Activated CD8-positive, alpha-beta memory T cell treated with anti-CD3 and anti-CD28 coated beads, Interleukin-2, amount 50 U/mL, for 4 hours (primary cell): ENCODE measurements at places on chromosomes 13 and 19.
A peak's percentile ranks its signal among the peaks of the same experiment; 100 is the strongest.

DNA sequence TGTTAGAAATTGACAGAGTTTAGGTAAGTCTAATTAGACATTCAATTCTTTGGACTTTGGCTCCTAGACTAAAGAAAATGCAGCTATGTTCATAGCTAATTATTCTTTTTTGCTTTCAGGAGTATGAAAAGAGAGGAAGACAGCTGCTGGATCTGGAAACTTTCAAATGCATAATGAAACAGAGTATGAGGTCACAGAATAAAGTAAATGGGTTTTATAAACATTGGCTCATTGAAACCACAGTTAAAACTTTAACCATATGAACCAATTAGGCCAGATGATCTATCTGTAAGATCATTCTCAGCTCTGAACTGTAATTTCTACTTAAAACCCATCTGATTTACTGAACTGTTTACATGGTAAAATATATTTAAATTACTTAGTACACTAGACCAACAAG is 82.7 kb downstream of the TEX26 start:
- no peak for DNase-seq

- DNase-seq = no peak
Observed at GRCh38 chr19:18629166-18630088, 7.4 kb upstream of the KLHL26 start.

DNA sequence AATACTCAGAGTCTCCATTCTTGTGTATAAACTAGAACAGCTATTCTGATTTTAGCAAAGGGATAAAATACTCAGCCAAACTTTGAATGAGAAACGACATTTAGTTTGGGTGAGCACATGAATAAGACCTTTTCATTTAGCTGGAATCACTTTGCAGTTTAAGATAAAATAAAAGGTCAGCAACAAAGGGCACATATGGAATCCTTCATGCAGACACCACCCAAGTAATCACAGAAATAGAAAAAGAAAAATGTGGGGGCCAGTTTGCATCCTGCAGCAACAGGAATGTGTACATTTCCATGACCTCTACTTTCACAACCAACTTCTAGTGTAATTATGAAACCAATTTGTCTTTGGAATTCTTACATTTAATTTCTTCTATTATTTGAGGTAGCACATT is 1637.4 kb downstream of the PCDH9 start:
- no peak for DNase-seq

DNA sequence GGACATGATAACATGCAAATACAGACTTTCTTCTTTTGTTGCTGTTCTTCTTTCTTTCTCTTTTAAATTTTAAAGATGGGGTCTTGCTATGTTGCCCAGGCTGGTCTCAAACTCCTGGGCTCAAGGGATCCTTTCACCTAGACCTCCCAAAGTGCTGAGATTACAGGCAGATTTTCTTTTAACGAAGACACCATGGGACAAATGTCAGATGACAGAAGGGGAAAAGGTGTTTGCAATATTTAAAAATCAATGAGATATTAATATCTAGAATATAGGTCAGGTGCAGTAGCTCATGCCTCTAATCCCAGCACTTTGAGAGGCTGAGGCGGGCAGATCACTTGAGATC is 3.7 kb upstream of the RYR1 start:
- DNase-seq = no peak

DNA sequence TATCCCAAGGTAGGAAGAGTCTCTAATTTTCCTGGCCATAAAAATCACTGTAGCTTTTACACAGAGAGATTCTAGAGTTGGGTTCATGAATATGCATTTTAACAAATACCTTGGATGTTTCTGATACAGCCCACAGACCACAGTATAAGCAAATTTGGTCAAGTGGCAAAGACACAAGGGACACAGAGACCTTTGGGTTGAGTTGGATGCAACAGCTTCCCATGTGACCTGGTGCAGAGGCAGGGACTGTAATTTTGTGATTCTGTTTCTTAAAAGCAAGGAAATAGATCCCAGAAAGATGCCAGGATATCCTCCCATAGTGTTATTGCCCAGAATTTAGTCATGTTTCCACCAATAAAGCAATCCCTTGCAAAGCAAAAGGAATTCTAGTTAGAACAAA is 27.0 kb downstream of the FPR3 start:
- no peak for DNase-seq

GRCh38 chr13:82356667-82357410 is 1525.4 kb downstream of the SLITRK1 start:
- no peak for DNase-seq

GRCh38 chr13:86000546-86000945 is 201.3 kb upstream of the SLITRK6 start:
- no peak for DNase-seq

DNA sequence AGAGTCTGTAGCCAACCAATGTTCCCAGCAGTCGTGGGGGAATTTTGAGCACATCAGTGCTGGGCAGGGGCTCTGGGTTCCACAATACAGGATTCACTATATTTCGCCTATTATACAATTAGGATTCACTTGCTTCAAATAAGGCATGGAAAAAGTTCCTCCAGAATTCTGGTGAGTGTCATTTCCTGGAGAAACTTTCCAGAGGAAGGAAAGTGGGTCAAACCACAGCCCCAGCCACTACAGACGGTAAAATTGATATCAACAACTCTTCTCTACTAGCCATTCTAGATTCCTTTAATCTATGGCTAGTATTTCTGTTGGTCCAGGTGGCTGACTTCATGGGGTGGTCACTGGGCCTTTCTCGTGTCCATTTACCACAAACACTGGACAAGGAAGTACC is 10.5 kb downstream of the MYCBP2 start:
- no peak for DNase-seq

DNA sequence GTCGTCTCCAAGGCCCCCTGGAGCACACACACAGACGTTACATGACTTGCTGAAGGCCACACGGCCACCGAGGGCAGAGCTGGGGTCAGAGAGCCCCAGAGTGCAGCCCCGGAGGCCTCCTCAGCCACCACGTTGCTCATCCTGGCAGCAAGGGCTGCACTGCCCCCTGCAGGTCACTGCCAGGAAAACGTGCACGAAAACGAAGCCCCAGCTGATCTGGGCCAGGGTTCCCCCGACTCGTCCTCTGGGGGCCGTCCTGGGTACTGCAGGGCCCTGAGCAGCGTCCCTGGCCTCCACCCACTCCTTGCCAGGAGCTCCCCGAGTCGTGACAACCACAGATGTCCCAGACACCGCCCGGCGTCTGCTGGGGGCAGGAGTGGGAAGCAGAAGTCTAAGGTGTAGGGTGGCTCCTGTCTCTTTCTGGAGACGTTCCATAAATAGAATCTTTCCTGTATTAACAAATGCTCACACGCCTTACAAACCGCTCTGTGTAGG is 3.4 kb downstream of the TPGS1 start:
- DNase-seq = peak; percentile 93

- peak; percentile 51 for DNase-seq
Observed at GRCh38 chr19:7595466-7596133, at the start of gene CAMSAP3. TSS of gene CAMSAP3 (plus strand) at chr19:7595863. CDS start at chr19:7596003, 140 bp downstream.

DNA sequence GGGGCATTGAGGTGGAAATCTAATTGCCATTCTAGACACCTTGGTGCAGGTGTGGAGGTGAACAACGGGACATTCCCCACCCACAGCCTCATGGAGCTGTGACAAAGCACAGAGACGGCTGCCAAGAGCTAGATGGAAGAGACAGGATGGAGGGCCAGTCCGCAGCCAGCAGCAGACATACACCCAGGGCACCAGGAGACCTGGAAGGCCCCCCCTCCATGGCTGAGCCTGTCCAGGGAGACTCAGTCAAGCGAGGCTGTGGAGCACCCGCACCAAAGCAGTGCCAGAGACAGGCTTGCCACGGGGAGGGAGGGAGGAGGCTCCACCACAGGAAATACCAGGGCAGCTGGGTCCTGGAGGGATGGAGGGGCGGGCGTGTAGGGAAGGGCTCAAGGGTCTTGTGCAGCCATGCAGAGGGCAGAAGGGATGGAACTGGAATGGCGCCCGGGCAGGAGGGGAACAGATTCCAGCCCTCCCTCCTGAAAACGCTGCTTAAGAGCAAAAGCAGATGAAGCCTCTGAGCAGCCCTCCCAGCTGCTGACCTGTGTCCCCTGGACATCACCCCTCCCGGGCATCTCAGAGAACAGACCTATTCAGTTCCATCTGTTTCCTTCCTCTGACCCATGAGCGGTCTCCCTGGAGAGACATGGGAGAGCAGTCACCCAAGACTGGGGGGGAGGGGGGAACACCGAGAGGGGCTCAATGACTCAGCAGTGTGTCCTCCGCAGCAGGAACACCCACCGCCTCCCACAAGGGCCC is 14.4 kb downstream of the EPS15L1 start:
- DNase-seq = peak; percentile 30

DNA sequence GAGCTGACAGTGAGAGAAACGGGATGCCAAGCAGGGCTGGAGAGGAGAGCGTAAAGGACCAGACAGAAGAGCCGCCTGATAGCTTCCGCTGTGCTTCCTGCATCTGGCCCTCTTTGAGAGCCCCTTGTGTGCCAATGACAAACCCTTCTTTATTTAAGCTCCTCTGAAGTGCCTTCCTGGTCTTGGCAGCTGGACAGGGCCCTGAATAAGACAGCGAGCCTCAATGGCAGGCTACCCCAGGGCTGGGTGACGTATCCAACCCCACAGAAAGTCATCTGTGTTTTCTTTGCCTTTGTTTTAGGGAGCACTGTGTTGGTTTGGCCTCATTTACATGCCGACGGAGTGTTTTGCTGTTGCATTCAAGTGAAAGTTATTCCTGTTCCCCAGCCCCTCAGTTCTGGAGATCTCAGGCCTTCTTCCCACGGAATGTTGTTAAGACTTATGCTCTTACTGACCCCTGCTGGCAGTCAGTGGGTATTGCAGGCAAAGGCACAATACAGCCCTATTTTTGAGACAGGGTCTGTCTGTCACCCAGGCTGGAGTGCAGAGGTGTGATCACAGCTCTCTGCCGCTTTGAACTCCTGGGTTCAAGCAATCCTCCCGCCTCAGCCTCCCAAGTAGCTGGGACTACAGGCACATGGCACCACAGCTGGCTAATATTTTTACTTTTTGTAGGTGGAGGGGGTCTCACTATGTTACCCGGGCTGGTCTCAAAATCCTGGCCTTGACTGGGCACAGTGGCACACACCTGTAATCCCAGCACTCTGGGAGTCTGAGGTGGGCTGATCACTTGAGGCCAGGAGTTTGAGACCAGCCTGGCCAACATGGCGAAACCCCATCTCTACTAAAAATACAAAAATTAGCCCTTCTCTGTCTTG is 16.8 kb downstream of the CCL25 start:
- no peak for DNase-seq

GRCh38 chr19:38658462-38659306 is 11.2 kb downstream of the ACTN4 start:
- no peak for DNase-seq

DNA sequence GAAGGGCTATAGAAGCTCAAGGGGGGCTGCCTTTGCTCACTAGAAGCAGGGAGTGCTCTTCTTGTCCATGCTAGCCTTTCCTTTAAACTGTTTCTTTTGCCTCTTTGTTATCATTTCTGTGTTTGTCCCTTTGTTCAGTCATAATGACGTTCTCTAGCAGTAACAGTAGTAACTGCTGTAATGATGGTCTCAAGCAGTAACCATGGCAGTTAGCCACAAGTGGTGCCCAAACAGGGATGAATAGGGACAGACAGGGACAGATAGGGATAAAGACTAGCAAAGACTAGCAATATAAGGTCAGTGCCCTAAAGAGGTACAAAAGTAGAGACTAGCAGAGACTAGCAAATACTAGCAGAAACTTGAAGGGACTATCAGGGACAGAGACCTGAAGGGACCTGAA is 869.0 kb upstream of the PRR20A start:
- DNase-seq = no peak

GRCh38 chr13:26377038-26377437 is 123.1 kb downstream of the CDK8 start:
- no peak for DNase-seq

- no peak for DNase-seq
Observed at GRCh38 chr19:46812977-46813838, 24.8 kb upstream of the SLC1A5 start.

DNA sequence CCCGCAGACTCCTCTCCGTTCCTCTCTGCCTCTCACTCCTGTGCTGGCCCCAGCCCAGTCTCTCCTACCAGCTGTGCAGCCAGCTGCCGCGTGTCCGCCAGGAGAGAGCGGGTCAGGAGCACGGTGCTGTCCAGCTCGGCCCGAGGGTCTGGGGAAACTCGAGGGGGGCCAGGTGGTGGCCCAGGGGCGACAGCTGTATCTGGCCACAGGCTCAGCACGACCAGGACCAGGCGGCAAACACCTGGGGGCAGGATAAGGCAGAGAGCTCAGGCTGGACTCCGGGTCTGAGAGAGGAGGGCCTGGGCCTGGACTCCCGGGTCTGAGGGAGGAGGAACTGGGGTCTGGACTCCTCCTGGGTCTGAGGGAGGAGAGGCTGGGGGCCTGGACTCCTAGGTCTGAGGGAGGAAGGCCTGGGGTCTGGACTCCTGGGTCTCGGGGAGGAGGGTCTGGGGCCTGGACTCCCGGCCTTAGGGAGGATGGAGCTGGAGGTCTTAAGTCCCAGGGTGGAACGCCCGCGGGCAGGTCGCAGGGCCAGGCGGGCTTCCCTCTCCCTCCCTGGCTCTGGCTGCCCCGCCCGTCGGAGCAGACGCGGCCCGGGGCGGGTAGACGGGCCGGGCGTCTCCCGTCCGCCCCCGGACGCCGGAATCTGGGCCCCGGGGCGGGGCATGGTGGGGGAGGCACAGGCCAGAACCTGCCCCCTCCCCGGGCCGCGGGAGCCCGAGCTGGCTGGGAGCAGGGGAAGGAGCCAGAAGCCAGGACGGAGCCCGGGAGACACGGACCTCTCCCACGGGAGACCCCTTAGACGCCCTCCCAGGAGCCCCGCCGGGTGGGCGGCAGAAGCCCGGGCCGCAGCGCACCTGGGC is 1.3 kb downstream of the IL11 start:
- DNase-seq = peak; percentile 30

DNA sequence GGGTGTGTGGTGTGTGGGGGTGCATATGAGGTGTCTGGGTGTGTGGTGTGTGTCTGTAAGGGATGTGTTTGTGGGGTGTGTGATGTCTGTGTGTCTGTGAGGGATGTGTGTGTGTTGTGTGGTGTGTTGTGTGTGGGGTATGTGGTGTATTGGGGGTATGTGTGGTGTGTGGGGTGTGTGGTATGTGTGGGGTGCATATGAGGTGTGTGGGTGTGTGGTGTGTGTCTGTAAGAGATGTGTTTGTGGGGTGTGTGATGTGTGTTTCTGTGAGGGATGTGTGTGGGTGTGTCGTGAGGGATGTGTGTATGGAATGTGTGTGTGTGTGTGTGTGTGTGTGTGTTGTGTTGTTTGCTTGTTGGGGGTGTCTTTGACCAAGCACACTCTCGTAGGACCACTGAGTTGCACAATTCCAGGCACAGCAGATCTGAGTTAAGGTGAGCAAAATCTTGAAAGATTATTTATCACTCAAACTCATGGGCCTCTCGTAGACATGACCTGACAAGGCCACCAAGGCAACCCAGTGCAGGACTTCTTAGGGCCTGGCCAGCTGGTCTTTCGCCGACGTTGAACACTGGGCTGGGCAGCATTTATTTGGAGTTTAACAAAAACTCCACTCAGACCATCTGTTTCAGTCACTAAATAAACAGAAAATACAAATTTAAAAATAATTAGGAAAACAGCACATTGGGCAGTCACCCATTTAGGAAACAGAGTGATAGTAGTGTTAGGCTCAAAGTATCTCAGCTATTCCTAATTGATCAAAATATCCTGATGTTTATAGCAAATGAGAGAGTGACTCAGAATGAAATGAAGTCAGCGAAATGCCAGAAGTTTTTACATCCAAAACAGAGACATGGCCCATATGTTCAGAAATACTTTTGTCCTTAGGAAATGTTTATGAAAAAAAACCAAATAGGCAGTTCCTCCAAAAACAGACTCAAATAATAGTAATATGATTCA is 301.1 kb downstream of the FGF9 start:
- DNase-seq = no peak
